Cardiac muscle cell (in vitro differentiated cells and primary cell): ENCODE measurements at places on chromosomes 2 and 18.
A peak's percentile ranks its signal among the peaks of the same experiment; 100 is the strongest.

DNA sequence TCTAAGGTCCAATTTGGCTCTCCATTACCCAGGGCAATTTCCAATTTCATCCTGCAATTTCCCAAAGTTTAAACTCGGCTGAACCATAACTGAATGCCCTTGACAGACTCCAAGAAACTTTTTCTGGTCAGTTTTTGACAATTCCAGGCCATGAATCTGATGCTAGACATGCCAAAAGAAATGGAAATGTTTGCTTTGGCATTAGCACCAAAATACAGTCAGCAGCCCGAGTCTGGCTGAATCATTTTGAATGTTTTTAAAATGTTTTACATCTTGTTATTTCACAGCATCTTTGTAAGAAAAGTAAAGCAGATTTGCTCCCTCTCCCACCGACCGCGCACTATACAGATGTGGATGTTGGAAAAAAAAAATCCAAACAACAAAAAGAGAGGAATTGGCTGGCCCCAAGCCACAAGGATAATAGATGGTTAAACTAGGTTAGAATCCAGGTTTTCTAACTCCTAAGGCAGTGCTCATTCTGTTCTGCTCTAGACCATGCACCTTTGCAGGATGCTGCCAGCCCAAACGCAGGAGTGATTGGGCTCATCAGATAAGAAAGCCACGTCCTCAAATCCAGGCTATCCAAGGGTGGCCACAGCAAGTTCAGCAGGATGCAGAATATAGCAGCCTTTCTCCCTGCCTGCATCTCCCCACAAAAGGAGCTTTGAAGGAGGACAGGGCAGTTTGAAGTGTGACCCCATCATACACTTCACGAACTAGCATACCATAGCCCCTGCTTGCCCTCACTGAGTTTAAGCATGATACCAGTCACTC is 167.5 kb downstream of the ALK start:
- DNase-seq = no peak

GRCh38 chr2:230758566-230759480 is 46.2 kb downstream of the CAB39 start:
- DNase-seq = no peak

GRCh38 chr2:186653511-186653910 is 40.3 kb upstream of the FAM171B start:
- DNase-seq = no peak

GRCh38 chr2:233422649-233423551 is 68.6 kb downstream of the DGKD start:
- DNase-seq = no peak

DNA sequence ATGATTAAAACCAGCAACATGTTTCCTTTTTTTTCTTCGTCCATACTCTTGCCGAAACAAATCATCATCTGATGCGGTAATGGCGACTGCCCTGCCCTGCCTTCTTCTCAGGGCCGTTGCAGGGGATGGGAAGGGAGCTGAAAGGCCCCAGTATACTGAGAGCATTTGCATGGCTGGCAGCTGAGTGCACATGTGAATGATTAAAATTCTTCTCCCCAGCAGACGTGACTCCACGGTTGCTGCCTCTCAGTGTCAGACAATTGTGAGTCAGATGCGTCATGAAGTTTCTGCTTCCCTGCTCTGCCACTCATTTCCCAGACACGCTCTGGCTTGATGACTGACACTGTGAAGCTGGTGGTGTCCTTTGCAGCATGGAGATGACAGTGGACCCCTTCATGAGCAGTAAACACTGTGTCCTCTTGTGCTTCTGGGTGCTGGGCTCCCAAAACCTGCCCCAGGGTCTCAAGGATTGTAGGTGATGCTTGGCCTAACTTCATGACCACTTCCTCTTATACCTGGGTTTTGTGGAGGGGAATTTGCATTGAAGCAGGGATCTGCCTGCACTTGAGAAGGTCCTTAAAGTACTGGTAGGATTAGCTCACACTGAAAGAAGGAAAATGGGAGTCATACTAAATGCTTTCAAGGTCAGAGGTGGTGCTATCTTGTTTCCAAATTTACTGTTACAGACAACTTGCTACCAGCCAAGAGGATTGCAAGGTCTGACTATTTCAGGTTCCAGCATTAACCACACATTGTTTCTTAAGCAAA is 222.5 kb upstream of the COPS8 start:
- peak; percentile 53 for DNase-seq

DNA sequence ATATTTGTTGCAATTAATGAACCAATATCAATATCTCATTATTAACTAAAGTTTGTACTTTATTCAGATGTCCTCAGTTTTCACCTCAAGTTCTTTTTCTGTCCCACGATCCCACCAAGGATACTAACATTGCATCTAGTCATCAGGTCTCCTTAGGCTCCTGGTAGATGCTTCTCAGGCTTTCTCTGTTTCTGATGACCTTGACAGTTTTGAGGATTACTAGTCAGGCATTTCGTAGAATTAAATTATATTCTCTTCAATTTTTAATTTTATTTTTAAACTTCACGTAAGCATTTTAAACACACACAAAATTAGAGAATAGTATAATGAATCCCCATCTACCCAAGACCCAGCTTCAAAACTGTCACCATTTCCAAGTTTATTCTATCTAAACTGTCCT is 5.6 kb upstream of the ACYP2 start:
- no peak for DNase-seq

DNA sequence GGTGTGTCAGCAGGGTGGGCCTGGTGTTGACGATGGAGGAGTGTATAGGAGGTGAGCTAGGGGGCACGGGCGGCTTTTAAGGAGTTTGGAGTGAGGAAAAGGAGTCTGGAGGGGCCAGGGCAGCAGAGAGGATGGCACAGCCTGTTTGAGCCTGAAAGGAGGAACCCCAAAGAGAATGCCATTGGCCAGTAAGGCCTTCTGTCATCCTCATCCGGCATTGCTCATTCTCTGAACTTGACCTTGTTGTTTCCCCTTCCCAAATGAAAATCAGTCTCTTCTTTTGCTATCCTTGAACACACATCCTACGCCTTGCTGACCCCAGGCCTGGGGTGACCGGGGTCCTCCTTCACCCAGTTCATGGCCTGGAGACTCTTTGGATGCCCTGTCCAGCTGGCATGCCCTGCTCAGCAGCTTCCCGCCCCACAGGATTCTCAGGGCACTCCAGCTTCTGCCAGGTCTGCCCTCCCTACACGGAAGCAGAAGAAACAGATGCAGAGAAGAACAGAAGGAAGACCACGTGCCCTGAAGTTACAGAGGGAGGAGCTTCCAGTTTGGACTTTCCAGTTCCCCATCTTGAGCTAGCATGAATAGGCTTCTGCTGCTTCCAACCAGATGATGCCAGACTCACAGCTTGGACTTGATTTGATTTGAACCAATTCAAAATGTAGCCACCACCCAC is 20.5 kb upstream of the KIF3C start:
- DNase-seq = no peak

GRCh38 chr2:113285816-113286215 is 7.1 kb upstream of the PAX8 start:
- DNase-seq = no peak

DNA sequence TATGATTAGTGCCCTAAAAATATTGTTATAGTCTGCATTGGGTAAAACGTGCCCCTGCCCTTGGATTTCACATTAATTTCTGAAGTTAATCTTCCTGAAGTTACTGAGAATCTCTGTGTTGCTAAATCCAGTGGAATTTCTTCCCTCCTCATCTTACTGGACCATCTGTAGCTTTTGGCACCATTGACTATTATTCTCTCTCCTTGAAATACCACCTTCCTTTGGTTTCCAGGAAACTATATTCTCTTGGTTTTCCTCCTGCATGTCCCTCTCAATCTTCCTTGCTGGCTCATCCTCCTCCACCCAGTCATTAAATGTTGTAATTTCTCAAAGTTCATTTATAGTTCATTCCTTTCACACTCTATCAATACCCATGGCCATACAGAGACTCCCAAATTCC is 110.6 kb upstream of the SLC35G4 start:
- no peak for DNase-seq

- DNase-seq = no peak
Measured at GRCh38 chr2:82780050-82780449, 1679.0 kb downstream of the SUCLG1 start.

DNA sequence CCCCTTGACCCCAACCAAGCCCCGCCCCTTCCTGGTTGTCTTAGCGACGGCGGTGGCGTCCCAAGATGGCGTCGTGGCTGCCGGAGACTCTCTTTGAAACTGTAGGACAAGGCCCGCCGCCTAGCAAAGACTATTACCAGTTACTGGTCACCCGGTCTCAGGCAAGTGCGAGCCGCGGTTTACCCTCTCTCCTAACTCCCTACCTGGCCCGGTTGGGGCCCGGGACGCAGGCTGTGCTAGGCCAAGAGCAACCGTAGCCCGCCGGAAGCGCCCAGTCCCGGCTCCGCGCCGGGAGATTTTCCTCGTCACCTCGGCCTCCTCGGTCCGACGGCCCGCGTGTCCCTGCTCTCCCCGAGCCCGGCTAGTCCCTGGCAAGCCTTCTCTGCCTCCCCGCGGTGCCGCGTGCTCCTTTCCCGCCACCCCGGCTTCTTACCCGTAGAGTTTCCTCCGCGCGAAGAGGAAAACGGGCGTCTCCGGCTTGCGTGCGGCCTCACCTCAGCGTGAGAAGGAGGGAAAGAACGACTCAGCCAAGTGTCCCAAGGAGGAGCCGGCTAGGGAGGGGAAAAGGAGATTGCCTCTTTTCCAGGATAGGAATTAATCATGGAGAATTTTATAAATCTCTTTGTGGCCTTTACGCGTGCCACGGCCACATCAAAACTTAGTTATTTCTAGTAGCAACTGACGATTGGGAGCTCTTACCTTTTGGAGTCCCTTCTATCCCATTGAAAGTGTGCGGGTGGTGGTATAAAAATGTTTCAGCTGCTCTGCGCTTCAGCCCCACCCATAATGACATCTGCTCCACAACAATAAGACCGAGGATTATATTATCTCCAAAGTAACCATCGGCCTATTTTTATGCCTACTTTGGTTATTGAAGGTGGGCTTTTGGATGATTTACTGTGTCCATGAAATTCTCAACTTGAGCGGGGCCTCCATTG is at the start of gene FBXO36:
Gene FBXO36 (plus strand): TSS at position 55 of the 938 bp plus-strand sequence. CDS start 11 bp downstream, at position 66.
- no peak for DNase-seq

- no peak for DNase-seq
Measured at GRCh38 chr2:168008646-168009195, 238.7 kb downstream of the STK39 start.

GRCh38 chr2:6864923-6865345 is 773 bp downstream of the CMPK2 start:
- no peak for DNase-seq

GRCh38 chr2:232744963-232745362 is 31.4 kb downstream of the KCNJ13 start:
- no peak for DNase-seq

GRCh38 chr2:158542577-158542976 is 85.8 kb downstream of the PKP4 start:
- DNase-seq = no peak

- DNase-seq = no peak
Measured at GRCh38 chr2:143422681-143423080, 293.5 kb downstream of the ARHGAP15 start.

GRCh38 chr2:64336171-64336570 is 117.8 kb upstream of the LGALSL start:
- DNase-seq = no peak

- no peak for DNase-seq
Measured at GRCh38 chr2:65193446-65193845, 34.2 kb upstream of the ACTR2 start.

DNA sequence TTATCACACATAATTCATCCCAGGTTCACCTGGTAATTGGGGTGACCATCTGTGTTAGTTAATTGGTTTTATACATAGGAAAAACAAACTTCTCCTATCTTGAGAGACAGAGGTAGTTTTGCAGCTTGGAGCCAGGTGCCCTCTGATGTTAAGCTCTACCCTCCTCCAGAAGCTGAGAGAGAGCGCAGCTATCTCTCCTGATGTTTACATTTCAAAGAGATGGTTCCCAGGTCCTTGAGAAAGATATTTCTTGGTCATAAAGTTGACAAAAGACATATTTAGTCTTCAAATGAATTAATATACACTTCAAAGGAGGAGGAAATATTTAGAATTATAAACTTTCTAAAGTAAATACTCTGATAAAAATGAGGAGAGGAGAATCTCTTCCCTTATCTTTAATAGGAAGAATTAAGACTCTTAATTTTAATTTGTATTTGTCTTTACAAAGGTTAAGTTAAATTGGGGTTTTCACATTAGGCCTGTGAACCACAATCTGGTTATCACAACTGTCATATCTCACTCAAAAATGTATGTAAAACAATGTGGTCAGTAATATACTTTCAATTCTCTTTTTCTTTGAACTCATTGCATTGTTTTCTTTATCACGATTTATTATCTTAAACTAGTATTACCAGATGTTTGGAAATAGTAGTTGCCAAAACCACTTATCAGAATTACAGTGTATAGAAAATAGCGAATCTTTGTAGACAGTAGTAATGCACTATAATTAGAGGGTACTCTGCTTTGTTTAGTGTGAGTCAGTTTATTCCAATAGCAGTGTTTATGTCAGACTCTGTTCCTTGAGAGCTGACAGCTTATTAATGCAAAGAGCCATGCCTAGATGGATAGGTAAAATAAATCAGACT is 26.8 kb downstream of the SERPINB4 start:
- DNase-seq = no peak

DNA sequence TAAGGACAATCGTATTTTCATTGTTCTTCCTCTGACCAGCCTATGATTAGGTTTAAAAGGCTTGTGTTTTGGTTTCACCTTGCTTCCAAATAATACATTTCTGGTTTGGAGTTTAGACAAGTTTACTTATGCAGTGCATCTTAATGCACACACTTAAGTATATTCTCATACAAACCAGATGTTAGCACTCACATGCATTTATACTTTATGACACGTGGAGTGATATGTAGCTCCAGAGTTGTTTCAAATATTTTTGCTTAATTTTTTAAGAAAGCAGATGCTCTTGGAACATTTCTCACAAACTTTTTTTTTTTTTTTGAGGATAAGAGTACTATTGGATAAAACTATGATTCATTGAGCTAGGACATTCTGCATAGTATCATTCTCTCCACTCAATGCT is 109.9 kb downstream of the PDE1A start:
- no peak for DNase-seq

DNA sequence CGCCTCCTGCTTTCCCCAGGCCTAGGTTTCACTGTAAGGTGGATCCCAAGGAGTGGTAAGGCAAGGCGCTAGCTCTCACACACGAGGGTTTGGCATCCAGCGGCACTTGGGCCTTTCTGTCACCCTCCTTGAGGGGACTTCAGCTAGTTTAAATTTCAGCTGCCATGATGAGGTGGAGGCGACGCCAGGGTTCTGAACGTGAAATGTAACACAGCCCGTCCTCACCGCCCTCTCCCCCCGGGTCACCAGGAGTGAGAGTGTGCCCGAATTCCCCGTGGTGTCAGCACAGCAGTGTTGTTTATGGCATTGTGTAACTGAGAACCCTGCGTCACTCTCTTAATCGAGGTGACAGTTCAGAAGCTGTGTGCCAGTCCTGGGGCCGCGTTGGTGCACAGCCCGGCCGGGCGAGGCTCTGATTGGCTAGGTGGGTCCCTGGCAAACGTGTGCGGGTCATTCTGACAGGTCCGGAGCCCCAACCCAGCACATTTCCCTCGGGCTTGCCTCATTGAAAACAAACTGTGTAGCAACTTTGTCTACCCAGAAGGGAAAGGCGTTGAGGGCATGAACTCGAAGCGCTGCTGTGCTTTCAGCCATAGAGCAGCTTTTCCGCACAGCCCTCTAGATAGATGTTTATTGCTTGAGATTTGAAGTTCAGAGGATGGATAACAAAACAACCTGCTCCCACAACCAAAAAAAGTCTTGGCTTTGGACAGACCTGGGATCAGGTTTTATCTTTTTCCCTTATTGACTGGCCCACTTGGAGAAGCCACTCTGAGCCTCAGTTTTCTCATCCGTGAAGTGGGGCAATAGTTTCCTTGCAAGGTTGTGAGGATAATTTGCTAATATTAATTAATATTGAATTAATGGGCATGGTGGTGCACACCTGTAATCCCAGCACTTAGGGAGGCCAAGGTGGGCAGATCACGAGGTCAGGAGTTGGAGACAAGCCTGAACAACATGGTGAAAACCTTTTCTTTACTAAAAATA is 4.9 kb downstream of the CIDEA start:
- DNase-seq = no peak
